ENCODE measurements at places on chromosomes 11 and 22. TPM values are rescaled to one million over a fixed set of nuclear protein-coding genes. Genes with fewer than 3 reads are reported as not detected.

Gene MMP20
- total RNA-seq = not detected

Gene FOLR1
- not detected for total RNA-seq

Gene HBE1
- total RNA-seq = not detected

Gene SERPING1
- 0.51 TPM for total RNA-seq

- no peak for DNase-seq
Observed at GRCh38 chr11:27011560-27012233, 17.8 kb downstream of the FIBIN start.

GRCh38 chr11:68498903-68499883, 38.6 kb downstream of the PPP6R3 start:
- no peak for DNase-seq

DNA sequence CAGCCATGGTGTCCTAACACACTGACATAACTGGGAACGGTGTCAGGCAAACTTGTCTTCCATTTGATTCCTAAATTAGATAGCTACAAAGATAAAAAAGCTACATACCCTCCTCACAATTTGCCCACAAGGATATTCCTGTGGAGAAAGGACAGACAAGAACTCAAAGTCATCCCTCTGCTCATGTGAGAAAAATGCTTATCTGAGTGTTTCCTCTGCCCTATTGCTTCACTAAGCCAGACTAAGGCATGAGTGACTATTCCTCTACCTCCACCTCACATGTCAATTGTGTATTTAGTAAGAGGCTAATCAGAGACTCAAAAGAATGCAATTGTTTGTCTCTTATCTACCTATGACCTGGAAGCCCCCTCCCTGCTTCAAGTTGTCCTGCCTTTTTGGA, 247.7 kb downstream of the DDX10 start:
- no peak for DNase-seq

DNA sequence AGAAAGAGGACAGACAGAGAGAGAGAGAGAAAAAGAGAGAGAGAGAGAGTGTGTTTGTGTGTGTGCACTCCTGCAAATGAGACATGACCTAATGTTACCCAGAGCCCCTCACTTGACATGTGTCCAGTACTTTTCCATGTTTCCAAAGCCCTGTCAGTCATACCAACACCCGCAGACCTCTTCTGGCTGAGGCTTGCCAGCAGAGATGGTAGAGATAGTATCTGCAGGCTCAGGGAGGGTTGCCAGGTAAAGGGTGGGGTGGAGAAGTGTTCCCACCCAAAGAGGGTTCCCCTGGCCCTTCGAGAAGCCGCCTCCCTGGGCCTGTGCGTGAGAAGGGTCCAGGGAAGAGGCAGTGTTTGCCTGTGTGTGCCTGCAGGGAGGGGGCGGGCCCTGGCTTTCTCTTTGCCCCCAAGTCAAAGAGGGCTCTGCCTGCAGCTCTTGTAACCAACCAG, 40.7 kb downstream of the POU2F3 start:
- no peak for DNase-seq

DNA sequence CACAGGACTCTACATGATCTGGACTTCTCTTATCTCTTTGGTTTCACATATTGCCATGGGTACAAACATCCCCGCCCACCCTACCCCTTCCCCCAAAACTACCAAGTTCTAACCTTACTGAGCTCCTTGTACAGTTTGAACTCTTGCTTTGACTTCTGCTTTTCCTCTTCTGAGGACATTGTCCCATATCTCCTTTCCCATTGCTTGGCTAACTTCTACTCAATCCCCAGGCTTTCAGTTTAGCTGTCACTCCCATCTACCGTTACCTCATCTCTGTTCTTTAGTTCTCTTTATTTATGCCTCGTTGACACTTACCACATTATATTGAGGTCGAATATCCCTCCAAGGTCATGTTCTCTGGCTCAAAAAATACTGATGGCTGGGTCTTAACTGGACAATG, 393.5 kb upstream of the CADM1 start:
- DNase-seq = no peak

- DNase-seq = no peak
Observed at GRCh38 chr11:134246100-134246499, 7.1 kb downstream of the THYN1 start.

DNA sequence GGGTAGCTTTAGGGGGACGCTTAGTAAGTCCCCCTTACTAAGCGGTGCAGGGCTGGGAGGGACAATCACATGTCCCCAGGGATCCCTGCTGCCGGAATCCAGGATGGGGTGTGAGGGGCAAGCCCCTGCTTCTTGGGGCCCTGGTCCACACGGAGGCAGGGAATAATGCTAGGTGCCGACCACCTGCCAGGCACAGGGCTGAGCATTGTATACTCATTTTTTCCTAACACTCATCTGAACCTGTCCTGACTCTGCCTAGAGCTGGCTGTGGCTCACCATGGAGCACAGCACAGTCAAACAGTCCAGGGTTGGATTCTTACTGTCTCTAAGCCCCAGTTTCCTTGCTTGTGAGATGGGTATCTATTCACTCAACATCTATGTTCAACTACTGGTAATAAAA, 1.4 kb upstream of the LTBP3 start:
- DNase-seq = peak; percentile 25

GRCh38 chr22:17748555-17749353, 25.5 kb downstream of the BID start:
- DNase-seq = no peak

DNA sequence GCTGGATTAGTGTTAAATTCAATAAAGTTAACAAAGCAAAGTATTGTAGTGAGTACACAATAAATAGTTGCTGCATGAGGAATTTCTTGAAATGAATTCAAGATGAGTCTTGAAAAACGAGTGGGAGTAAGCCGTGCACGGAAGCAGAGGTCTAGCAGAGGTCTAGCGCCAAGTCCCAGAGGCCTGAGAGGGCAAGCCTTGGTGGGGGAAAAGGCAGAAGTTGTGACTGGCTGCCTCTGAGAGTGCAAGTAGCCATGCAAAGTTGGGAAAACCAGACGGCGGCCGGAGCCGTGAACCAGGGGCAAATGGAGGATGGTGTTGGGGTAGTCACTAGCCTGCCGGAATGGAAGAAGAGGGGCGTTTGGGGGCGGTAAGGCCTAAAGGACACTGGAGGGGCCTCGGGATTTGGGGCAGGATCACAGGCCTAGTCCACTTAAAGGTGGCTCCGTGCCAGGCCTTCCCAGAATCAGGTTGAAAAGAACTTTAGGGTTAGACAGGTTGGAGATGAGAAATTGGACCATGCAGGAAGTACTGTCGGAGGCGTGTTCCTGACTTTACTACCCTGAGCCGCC, 379 bp upstream of the SLC3A2 start:
- DNase-seq = peak; percentile 50

DNA sequence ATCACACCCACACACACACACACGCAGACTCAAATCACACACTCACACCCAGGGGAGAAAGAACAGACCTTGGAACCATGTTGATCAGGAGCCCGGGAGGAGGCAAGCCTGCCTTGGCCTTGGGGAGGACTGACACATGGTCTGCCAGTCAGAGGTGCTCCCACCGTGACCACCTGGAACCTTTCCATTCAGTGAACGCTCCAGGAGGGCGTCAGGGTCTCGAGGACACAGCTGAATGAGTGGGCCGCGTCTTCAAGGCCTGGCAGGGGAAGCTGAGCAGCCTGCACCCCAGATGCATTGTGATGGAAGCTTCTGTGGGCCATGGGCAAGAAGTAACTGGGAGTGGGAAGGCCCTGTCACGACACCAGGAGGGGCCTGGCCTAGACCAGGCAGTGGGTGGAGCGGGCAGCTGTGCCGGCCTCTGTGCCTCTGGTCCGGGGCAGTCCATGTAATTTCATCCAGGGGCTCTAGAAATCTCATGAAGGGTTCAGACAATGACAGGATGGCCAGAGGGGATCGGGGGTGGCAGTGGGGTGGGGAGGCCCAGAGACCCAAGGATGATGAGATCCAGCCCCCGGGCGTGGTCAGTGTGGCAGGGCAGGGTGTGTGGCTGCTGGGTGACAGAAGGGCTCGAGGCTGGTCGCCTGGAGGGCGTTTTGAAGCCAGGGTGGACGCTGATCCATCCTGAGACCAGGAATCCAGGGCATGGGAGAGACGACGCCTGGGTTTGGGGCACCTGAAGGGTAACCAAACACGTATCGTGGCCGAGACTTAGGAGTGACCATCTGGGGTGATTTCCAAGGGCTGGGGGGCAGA, 53.7 kb downstream of the IGF2 start:
- no peak for DNase-seq

GRCh38 chr22:16824716-16825687, at the start of gene XKR3:
Gene XKR3 (minus strand): TSS chr22:16825411. CDS start chr22:16808073, 17,338 bp downstream.
- DNase-seq = no peak

GRCh38 chr11:78310500-78310909, 107.1 kb downstream of the GAB2 start:
- no peak for DNase-seq

- no peak for DNase-seq
Observed at GRCh38 chr22:36411589-36412258, 24.0 kb upstream of the MYH9 start.

DNA sequence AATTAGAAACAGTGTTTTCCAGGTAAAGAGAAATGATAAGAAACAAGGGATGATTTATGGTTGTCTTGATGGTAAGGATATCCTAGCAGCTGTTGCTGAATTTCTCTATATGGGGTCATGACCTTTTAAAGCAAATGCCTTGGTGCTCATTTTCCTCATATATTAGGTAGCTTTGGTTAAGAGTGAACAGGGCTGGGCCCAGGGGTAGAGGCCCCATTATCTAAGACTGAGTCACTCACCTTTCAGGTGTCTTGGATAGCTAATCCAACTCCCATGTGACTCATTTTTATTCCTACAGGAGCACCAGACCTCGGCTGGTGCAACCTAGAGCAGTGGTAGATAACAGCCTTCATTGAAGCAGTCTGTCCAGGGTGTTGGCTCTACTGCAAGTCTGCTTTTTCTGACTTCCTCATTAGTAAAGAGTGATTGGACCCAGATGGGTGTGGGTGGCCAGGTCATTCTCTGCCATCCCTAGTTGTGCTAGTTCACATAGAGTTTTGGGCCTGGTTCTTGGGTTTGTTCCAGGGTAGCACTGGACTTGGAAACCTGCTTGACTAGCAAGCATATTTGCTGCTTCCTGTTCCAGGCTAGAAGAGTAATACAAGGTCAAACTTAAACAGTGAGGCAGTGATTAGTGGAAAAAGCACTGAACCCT, 37.4 kb downstream of the CTNND1 start:
- DNase-seq = peak; percentile 49

- DNase-seq = no peak
Observed at GRCh38 chr11:46611526-46612304, 5.3 kb downstream of the HARBI1 start.

DNA sequence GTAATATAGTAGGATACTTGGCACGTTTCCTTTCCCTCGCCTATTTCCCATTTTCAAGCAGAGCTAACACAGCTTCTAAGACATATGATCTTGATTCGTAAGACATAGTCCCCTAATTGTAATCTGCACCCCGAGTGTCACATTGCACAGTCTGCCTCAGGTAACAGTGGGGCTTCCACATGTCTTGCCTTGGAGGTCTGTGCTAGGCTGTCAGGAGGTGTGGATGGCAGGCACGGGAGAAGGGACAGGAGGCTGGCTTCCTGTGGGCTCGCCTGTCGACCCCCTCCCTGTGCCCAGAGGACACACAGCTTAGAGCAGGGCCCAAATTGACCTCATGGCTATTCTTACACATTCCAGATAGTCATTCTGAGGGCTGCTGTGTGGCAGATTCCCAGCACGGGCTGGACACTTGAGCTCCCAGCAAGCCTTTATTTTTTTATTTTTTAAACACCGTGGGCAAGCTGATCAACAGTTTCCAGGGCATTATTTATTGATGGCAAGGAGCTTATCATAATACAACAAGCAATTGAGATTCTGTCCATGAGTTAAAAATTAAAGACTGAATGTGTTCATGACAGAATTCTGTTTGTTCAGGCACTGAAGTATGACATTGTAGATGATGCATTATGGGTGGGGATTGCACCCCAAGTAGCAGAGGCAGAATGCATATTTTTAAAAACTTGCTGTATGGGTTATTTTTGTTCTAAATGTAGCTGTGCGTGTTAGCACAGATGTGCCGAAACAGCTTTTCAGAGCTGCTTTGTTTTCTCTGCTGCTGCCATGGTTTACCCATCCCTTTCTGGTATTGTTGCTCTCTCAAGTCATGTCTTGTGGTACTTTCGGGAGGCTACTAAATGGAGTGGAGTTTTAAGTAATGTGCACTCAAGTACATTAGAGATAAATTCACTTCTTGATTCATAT, 113.0 kb downstream of the ATXN10 start:
- no peak for DNase-seq

GRCh38 chr11:123418351-123419114, 11.5 kb upstream of the GRAMD1B start:
- no peak for DNase-seq

GRCh38 chr22:44585559-44586350, 87.7 kb upstream of the RTL6 start:
- no peak for DNase-seq

DNA sequence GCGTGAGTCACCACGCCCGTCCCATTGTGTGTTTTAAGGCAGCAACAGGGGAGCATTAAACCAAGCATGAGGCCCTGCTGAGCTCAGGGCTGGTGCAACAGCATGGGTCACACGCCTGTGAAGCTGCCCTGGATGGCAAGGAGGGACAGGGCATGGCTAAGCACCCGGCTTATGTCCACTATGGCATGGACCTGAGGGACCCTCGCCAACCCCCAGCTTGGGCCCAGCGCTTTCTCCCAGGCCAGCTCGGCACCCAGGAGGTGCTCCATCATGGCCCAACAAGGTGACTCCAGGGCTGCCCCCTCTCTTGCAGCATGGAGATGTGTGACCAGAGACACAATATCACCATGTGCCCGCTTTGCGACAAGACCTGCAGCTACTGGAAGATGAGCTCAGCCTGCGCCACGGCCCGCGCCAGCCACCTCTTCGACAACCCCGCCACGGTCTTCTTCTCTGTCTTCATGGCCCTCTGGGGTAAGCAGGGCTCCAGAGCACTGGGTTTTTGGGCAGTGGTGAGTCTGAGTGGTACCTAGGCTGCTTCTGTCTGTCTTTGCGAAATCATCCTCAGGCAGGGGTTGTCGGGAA, 53.6 kb downstream of the ANO1 start:
- DNase-seq = no peak

DNA sequence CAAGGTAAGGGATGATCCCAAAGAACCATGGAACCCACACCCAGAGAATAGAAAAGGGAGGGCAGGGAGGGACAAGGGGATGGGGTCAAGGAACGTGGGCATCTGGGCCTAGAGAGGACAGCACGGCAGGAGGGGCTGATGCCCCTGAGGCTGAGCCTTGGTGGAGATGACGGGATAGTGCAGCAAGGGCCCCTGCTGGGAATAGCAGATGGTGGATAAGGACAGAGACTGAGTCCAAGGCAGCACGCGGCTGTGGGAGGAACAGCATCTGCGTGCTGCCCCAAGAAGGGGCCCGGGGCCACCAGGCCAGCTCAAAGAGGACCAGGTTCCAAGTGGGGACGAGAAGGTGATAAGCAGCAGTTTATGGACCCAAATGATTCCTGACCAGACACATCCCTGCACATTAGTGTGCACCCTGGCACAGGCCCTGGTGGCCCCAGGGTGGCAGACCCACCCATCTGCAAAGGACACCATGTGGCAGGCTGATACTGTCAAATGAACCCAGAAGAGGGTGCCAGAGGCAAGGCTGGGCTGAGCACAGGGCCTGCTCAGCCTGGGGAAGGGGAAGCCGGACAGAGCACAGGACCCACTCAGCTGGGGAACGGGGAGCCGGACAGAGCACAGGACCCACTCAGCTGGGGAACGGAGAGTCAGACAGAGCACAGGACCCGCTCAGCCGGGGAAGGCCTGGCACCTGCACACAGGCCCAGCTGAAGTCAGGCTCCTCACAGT, 12.8 kb upstream of the TESMIN start:
- no peak for DNase-seq

Measured in dermis microvascular lymphatic vessel endothelial cell (primary cell).